ENCODE measurements at places on chromosomes 16 and 17.

GRCh38 chr17:72118335-72119076 is 2.3 kb upstream of the SOX9 start:
- peak; percentile 84 for DNase-seq

DNA sequence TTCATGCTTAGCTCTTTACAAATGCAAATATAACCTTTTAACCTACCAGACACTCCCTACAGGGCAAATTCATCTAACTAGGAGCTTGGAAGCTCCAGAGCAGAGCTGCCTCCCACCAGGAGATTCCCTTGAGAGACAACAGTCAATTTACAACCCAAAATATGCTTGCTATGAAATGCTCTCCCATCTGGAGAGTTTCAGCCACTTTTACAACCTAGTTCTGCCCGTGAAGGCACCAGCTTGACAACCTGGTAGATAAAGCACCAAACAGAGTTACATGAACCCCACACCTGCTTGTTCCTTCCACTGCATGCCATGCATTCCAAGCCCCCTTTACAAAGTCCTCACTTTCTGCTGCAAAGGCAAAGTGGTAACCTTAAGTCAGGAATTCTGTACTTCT is 215.3 kb upstream of the KIF2B start:
- no peak for DNase-seq

- DNase-seq = no peak
Measured at GRCh38 chr17:205817-206216, 24.4 kb upstream of the DOC2B start.

- DNase-seq = no peak
Measured at GRCh38 chr16:86755571-86756006, 177.2 kb downstream of the FOXL1 start.

- no peak for DNase-seq
Measured at GRCh38 chr16:74738816-74739215, 35.8 kb downstream of the FA2H start.

GRCh38 chr16:496097-496886 is 31.2 kb upstream of the CAPN15 start:
- DNase-seq = no peak

DNA sequence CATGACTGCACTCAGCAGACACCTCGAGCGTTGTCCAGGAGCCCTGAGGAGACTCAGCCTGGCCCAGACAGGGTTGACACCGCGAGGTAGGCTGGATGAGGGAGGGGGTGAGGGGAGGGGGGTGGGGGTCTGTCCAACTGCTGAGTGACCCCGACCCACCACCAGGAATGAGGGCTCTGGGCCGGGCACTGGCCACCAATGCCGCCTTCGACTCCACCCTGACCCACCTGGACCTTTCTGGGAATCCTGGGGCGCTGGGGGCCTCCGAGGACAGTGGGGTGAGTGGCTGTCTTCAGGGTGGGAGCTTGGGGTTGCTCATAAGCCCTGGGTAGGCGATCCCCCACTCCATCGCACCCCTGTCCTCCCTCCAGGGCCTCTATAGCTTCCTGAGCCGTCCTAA is 2.7 kb downstream of the CARMIL2 start:
- DNase-seq = no peak

GRCh38 chr16:54546521-54546920 is 259.9 kb upstream of the IRX3 start:
- DNase-seq = no peak

DNA sequence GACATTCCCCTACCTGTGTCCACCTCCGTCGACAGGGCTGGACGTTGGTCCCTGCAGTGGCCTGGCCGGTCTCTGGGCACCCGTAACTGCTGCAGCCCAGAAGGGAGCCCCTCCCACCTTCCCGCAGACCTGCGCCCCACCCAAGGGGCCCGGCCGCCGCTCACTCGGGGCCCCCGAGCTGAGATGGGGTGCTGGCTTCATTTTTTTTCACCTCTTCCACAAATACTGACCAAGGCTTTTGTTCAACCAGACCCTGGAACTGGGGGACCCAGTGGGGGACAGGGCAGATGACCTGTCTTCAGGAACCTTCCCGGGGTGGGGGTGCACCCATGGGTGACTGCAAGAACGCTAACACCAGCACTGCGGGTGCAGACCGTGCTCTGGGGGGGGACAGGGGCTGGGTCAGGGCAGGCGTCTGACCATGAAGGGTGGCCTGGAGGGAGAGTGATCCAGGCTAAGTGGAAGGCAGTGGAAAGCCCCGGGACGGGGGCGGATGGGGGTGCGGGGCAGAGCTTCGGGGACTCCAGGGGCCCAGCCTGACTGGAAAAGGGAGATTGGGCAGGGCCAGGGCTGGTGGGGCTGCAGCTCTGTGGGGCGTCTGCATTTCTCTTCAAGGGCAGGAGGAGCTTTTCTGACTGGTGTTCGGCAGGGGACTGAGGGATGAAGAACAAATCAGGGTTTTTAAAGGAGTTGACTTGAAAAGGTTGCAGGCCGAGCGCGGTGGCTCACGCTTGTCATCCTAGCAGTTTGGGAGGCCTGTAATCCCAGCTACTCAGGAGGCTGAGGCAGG is 42.3 kb downstream of the SLC7A5 start:
- DNase-seq = no peak

DNA sequence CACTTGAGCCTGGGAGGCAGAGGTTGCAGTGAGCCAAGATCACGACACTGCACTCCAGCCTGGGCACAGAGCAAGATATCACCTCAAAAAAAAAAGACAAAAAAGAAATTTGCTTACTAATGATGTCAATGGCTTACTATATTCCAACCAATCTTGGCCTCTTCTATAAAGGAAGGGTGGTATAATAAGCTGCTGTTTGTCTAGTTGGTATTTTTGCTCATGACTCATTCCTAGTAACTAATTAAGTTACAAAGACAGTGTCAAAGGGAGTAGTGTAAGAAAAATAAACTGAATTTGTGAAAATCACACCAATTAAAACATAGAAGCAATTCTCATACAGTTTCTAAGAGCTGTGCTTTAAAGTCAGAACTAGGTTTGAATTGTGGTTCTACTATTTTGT is 82.5 kb downstream of the NLK start:
- DNase-seq = no peak

DNA sequence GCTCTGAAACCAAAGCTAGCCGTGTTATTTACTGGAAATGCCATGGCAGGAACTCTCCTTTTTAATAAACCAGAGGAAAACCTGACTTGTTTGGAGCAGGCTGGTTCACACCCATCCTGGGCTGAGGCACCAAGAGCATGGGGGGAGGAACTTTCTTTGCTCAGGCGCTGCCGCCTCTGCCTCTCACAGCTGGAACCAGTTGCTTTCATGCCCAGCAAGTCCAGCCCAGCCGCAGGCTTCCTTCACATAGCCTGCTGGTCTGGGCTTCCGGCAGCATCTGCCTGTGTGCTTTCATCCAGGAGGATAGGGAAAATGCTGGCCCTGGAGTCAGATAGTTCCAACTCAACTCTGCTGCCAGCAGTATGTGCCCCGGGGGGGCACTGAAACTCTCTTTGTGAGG is 88.1 kb upstream of the ASIC2 start:
- DNase-seq = no peak

DNA sequence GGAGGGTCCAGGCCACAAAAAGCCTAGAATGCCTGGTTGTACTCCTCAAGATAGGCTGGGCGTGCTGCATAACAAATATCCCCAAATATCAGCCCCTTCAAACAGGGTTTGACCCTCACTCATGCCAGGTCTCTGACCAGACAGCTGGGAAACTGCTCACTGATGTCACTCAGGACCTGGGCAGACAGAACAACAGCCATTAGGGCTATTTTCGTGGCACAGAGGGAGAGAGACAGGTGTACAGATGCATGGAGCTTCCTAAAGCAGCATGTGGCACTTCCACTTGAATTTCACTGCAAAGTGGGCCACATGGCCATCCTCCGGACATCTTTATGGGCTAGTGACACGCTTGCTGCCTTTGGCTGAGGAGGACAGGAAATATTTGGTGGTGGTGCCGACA is 73.1 kb downstream of the SREBF1 start:
- DNase-seq = no peak

GRCh38 chr17:45048795-45049563 is 2.5 kb downstream of the DCAKD start:
- no peak for DNase-seq

GRCh38 chr16:19765860-19766553 is 47.9 kb downstream of the IQCK start:
- no peak for DNase-seq

- no peak for DNase-seq
Measured at GRCh38 chr16:68062910-68063393, 22.2 kb upstream of the NFATC3 start.

Data from mammary epithelial cell (primary cell).